MCF 10A (cell line): ENCODE measurements at places on chromosomes 16 and 17. TPM values are rescaled to one million over a fixed set of nuclear protein-coding genes. Genes with fewer than 3 reads are reported as not detected.
A peak's percentile ranks its signal among the peaks of the same experiment; 100 is the strongest.

The CDRT4 gene
- total RNA-seq: 11.3 and 19.6 TPM in 2 replicates

DNA sequence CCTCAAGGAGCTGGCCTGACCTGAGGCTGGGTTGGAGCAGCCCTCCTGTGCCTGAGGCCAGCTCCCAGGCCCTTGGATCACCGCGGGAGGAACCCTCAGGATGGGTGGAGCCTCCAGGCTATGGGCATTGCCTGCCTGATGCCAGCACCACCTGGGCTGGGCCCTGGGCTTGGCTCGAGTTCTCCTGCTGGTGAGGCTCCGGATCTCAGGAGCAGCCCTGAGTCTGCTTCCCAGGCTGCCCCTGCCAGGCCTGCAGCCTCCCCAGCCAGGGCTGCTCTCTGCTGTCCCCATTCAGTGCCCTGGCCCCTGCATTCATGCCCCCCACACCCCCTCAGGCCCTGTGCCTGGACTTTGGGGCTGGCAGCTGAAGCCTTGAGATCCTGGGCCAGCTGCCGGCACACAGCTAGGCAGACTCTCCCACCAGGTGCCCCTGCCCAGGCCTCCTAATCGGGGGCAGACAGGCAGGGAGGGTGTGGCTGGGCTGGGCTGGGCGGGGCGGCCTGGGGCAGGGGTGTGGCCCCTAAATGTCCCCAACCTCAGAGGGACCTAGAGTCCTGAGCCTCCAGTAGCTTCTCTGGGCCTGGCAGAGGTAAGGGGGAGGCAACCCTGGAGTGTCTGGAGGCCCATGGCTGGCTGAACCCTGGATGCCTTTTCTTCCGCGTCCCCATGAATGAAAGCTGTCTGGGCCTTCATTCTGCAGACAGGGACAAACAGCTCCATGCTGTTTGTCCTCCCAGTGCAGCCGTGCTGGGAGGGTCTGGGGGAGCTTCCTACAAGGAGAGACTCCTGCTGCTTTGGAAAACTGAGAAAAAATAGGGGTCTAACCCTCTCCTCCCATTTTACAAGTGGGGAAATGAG is 1.1 kb upstream of the PIGQ start:
- H3K27ac ChIP-seq: peak overlapping the region; percentile 79
- no peak for DNase-seq
- no peaks in the 10 kb centered on the region for H3K27me3 ChIP-seq
- H3K36me3 ChIP-seq: no peaks in the 10 kb centered on the region
- H3K4me1 ChIP-seq: peaks cover 8% of the 10 kb centered on the region

The CD300LB gene
- not detected in 2 replicates for total RNA-seq

The CBFA2T3 gene
- total RNA-seq: not detected in 2 replicates

GRCh38 chr17:43334738-43335402 is 63.9 kb upstream of the ARL4D start:
- no peak for DNase-seq
- no peak overlapping the region for H3K4me3 ChIP-seq
- H3K36me3 ChIP-seq: peaks cover 5% of the 10 kb centered on the region
- no peaks in the 10 kb centered on the region for H3K27me3 ChIP-seq
- H3K27ac ChIP-seq: no peak overlapping the region
- peaks cover 7% of the 10 kb centered on the region for H3K4me1 ChIP-seq

DNA sequence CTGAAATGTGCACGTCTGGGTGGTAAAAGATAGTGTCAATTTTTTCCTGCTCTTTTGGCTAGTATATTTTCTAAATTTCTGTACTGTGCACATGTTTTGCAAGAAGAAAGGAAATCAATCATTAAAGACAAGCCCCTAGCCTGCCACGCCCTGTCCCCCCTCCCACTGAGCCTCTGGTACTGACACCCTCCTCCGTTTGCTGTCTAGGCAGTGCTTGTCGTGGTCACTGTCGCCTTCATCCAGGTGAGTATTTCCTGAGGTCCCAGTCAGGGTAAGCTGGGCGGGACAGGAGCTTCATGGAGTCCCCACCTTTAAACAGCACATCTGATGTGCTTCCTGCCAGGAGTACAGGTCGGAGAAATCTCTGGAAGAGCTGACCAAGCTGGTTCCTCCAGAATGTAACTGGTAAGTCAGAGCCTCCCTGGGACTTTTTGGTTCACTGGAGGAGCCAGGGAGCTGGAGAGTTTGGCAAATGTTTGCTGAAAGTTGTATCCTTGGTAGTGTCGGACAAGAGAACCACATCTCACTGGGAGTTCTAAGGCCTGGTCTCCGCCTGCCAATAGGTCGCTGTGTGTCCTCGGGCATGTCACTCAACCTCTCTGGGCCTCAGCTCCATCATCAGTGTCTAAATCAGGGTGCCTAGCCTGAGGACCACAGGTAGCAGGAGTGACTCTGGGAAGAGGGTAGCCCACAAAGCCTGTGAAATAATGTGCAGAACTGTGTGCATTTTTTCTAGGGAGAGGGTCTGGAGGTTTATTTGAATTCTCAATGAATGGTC is 42.2 kb downstream of the ATP2C2 start:
- H3K36me3 ChIP-seq: no peaks in the 10 kb centered on the region
- no peak overlapping the region for H3K27ac ChIP-seq
- no peaks in the 10 kb centered on the region for H3K4me1 ChIP-seq
- H3K27me3 ChIP-seq: peaks cover 50% of the 10 kb centered on the region
- H3K4me3 ChIP-seq: no peak overlapping the region

The PLEKHH3 gene
- total RNA-seq: 12.5 and 12.9 TPM in 2 replicates

- no peaks in the 10 kb centered on the region for H3K27me3 ChIP-seq
- DNase-seq: no peak
- no peak overlapping the region for H3K27ac ChIP-seq
- H3K4me1 ChIP-seq: no peaks in the 10 kb centered on the region
- H3K4me3 ChIP-seq: no peak overlapping the region
These were observed 39.2 kb downstream of the ZNF778 start for GRCh38 chr16:89256651-89257254.

GRCh38 chr16:87840271-87840978 is 28.9 kb downstream of the SLC7A5 start:
- H3K27ac ChIP-seq: no peak overlapping the region
- H3K4me3 ChIP-seq: no peak overlapping the region
- H3K4me1 ChIP-seq: peaks cover 14% of the 10 kb centered on the region

DNA sequence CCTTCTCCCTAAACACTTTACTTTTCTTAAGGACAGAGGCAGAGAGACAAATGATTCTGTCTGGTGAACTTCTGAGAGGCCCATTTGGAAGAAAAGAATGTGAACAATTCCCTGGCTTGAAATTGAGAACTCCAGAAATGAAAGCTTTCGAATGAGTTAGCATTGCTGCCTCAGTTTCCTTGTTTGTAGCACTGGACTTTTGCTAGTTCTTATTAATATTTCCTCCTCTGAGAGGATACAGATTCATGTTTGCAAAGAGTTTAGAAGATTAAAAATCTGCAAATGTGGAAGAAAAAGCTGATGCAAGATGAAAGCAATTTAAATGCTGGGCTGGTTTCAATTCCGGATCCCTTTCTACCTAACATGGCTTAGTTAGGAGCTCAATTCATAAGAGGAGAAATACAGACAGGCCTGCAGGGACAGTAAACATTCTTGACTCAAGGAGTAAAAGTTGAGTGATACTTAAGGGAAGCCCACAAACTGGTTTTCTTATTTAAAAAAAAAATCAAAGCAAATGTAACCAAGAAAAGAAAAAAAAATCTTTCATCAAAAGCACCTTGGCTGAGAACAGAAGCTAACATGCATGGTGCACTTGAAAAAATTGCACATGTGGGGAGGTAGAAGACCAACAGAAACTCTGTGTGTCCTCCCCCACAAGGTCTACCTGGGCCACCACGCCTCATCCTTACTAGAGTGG is 27.1 kb downstream of the HNF1B start:
- no peak overlapping the region for H3K4me3 ChIP-seq
- no peak overlapping the region for H3K27ac ChIP-seq
- H3K27me3 ChIP-seq: peaks cover 16% of the 10 kb centered on the region
- peaks cover 14% of the 10 kb centered on the region for H3K4me1 ChIP-seq
- DNase-seq: no peak

The ACE gene
- 0.30 and 0.39 TPM in 2 replicates for total RNA-seq

GRCh38 chr17:30199600-30199999 is 35.9 kb downstream of the SLC6A4 start:
- no peaks in the 10 kb centered on the region for H3K27me3 ChIP-seq
- DNase-seq: no peak
- no peaks in the 10 kb centered on the region for H3K36me3 ChIP-seq
- H3K4me1 ChIP-seq: no peaks in the 10 kb centered on the region

GRCh38 chr17:48391444-48391843 is 38.6 kb downstream of the SKAP1 start:
- H3K27ac ChIP-seq: no peak overlapping the region
- H3K36me3 ChIP-seq: no peaks in the 10 kb centered on the region
- peaks cover 47% of the 10 kb centered on the region for H3K27me3 ChIP-seq
- no peaks in the 10 kb centered on the region for H3K4me1 ChIP-seq

DNA sequence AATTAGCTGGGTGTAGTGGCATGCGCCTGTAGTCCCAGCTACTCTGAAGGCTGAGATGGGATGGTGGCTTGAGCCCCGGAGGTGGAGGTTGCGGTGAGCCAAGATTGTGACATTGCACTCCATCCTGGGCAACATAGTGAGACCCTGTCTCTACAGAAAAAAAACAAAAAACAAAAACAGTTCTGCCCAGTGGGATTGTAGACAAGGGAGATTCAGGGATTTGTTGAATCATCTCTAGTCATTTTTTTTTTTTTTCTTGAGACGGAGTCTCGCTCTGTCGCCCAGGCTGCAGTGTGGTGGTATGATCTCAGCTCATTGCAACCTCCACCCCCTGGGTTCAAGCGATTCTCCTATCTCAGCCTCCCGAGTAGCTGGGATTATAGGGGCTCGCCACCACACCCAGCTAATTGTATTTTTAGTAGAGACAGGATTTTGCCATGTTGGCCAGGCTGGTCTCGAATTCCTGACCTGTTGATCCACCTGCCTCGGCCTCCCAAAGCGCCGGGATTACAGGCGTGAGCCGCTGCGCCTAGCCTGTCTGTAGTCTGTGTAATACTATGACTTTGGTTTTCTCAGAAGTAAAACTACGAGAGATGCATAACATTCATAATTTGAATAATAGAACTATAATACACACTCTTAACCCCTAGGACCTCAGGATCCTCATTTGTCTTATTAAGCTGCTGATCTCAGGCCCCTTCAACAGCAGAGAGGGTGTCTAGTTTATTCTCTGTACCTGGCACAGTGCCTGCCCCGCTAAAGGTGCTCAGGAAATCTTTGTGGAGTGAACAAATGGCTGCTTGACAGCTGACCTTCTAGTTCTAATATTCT is 1.4 kb downstream of the TEN1 start:
- H3K27ac ChIP-seq: peak overlapping the region; percentile 100
- H3K36me3 ChIP-seq: peaks cover 15% of the 10 kb centered on the region
- H3K4me1 ChIP-seq: peaks cover 19% of the 10 kb centered on the region

DNA sequence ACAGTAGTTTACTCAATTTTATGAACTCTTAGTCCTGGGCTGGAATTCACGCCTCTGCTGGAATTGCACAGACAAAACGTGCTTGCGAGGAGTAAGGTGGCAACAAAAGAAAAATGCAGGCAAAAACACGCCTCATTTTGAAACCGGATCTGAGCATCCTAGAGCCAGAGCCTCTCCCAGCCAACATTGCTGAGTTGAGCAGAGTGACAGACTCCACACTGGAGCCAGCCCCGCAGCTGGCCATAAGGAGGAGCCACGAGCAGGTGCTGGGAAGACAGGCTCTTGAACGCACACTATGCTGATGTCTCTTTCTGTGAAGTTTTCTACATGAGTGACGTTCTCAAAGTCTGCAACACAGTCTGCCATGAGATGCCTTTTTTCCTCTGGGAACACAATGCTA is 14.6 kb upstream of the HSBP1 start:
- no peak overlapping the region for H3K27ac ChIP-seq
- H3K4me1 ChIP-seq: no peaks in the 10 kb centered on the region
- no peak for DNase-seq
- peaks cover 6% of the 10 kb centered on the region for H3K36me3 ChIP-seq
- H3K27me3 ChIP-seq: no peaks in the 10 kb centered on the region
- H3K4me3 ChIP-seq: no peak overlapping the region

GRCh38 chr16:86429663-86430062 is 80.7 kb upstream of the FOXF1 start:
- H3K4me3 ChIP-seq: no peak overlapping the region
- no peak overlapping the region for H3K27ac ChIP-seq
- H3K36me3 ChIP-seq: no peaks in the 10 kb centered on the region
- no peaks in the 10 kb centered on the region for H3K4me1 ChIP-seq
- no peak for DNase-seq
- peaks cover 48% of the 10 kb centered on the region for H3K27me3 ChIP-seq

The LGALS9B gene
- total RNA-seq: not detected in 2 replicates
